ENCODE measurements at places on chromosomes 16 and 17. TPM values are rescaled to one million over a fixed set of nuclear protein-coding genes. Genes with fewer than 3 reads are reported as not detected.
A peak's percentile ranks its signal among the peaks of the same experiment; 100 is the strongest.

GRCh38 chr17:17401271-17401781 lies 75.5 kb upstream of the MED9 start:
- DNase-seq, result peak; percentile 70

The OTOP3 gene
- not detected for total RNA-seq

DNA sequence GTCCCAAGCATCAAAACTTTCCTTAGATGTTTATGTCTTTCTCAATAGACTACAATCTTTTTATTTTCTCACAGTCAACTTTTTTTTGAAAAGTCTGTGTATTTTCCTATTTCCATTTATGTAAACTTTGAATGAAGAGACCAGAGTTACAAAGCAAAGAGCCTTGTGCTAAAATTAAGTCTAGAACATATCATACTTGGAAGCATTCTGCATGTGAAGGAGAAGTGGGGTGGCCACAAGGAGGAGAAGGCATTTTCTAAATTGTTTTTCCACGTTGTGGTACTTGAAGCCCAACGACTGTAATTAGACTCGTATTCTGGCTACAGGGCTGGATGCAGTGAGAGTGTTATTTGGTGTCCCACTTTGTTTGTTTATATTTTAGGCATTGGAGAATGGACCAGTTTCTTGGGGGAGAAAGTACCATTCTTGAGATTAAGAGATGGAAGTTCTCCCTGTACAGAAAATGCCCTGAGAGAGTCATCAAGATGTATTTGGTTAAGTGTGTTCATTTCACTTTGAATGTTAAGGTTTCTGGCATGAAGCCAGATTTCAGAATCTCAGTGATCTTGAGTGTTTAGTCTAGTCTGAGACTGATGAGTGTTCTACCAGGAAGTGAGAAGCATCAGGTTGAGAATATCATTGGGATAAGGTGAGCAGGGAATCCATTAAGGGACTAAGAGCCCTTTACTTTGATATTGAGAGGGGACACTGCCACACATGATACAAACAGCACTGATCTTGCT lies 71.6 kb downstream of the MAP2K6 start:
- DNase-seq, result no peak

- DNase-seq, result no peak
Observed at GRCh38 chr17:4514206-4514605, 15.5 kb downstream of the SPNS2 start.

- no peak for DNase-seq
Observed at GRCh38 chr17:48588528-48588927, 1.5 kb downstream of the HOXB3 start.

The ARL4D gene
- total RNA-seq, result 3.7 TPM

The VTN gene
- total RNA-seq, result 0.24 TPM

The SLFN11 gene
- total RNA-seq, result 0.11 TPM

The TNRC6C gene
- total RNA-seq, result 6.9 TPM

- DNase-seq, result no peak
Observed at GRCh38 chr16:24980077-24980793, 34.9 kb downstream of the ARHGAP17 start.

GRCh38 chr16:50469744-50470321 lies 78.4 kb upstream of the NKD1 start:
- peak; percentile 11 for DNase-seq

The TBC1D3B gene
- 0.74 TPM for total RNA-seq

GRCh38 chr16:82995286-82995923 lies 368.6 kb downstream of the CDH13 start:
- DNase-seq, result no peak

The NAGS gene
- total RNA-seq, result 1.8 TPM

- no peak for DNase-seq
Observed at GRCh38 chr17:41972571-41973407, 6.2 kb downstream of the CNP start.

- DNase-seq, result no peak
Observed at GRCh38 chr17:34117811-34118210, 137.3 kb upstream of the CCL2 start.

DNA sequence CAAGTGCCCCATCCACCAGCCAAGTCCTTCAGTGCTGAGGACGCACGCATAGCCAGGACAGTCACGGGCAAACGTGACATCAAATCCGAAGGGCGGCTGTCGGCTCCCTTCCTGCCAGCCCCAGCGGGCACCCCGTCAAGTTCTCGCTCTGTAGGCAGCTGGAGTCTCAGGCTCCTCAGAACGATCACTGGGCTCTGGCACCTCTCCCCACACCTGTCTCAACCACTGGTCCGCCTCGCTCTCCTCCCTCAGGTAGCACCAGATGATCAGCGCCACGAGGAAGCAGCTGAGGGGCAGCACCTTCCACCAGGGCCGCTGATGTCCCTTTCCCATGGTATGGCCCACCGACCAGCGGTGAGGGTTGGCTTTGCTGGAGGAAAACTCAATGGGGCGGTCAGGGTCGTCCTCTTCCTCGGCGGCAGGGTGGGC lies 422 bp downstream of the UQCC4 start:
- DNase-seq, result no peak

DNA sequence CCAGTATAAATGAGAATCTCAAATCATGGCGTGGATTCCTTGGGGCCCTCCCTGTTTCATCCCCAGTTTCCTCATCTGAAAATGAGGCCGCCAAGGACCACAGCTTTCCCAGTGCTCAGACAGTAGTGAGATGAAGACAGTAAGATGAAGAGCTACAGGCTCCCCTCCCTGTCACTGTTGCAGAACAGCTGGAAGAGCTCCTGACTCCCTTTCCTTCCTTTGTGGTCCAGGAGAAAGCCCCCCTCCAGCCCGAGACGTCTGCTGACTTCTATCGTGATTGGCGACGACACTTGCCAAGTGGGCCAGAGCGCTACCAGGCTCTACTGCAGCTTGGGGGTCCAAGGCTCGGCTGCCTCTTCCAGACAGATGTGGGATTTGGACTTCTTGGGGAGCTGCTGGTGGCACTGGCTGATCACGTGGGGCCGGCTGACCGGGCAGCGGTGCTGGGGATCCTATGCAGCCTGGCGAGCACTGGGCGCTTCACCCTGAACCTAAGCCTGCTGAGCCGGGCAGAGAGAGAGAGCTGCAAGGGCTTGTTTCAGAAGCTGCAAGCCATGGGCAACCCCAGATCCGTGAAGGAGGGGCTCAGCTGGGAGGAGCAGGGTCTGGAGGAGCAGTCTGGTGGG lies 3.0 kb upstream of the EFTUD2 start:
- no peak for DNase-seq

- DNase-seq, result no peak
Observed at GRCh38 chr17:51079049-51079448, 41.6 kb downstream of the SPAG9 start.

- DNase-seq, result no peak
Observed at GRCh38 chr16:14109782-14110727, 38.9 kb downstream of the MRTFB start.

The LGALS9B gene
- total RNA-seq, result not detected

The RCVRN gene
- total RNA-seq, result not detected

GRCh38 chr17:37483311-37484039 lies 6.2 kb upstream of the DUSP14 start:
- DNase-seq, result peak; percentile 93

DNA sequence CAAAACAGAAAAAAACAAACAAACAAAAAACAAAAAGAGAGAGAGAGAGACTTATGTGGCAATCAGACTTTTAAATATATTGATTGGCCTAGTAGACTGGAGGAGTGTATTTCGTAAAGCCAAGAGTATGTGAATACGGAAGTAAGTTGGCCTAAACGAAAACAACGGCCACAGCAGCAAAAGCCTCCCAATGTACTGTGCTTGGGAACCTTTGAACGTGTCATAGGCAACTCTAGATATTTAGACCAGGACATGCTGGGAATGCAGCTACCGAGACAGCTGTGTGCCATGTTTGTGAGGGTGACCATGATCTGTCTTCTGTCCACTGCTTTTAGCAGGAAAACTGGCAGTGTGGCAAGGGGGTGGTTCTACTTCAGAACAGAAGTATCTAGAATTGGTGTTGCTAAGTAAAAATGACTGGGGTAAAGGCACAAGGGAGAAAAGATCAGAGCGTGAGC lies 7.4 kb downstream of the MAF start:
- no peak for DNase-seq

DNA sequence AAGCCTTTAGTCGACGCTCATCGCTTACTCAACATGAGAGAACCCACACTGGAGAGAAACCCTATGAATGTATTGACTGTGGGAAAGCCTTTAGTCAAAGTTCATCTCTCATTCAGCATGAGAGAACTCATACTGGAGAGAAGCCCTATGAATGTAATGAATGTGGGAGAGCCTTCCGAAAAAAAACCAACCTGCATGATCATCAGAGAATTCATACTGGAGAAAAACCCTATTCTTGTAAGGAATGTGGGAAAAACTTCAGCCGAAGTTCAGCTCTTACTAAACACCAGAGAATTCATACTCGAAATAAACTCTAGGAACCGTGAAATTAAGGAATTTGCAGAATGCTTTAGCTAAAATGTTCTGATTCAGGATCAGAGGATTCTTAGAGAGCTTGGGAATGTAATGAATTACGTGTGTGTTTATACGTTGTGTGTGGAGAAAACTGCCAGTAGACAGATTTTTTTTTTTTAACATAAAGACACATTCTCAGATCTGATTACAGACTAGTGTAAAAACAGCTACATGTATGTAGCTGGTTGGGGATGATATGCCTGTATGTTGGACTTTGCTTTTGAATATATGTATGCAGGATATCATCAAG lies 25.4 kb downstream of the ZFP90 start:
- no peak for DNase-seq

The CHD3 gene
- total RNA-seq, result 74.0 TPM

DNA sequence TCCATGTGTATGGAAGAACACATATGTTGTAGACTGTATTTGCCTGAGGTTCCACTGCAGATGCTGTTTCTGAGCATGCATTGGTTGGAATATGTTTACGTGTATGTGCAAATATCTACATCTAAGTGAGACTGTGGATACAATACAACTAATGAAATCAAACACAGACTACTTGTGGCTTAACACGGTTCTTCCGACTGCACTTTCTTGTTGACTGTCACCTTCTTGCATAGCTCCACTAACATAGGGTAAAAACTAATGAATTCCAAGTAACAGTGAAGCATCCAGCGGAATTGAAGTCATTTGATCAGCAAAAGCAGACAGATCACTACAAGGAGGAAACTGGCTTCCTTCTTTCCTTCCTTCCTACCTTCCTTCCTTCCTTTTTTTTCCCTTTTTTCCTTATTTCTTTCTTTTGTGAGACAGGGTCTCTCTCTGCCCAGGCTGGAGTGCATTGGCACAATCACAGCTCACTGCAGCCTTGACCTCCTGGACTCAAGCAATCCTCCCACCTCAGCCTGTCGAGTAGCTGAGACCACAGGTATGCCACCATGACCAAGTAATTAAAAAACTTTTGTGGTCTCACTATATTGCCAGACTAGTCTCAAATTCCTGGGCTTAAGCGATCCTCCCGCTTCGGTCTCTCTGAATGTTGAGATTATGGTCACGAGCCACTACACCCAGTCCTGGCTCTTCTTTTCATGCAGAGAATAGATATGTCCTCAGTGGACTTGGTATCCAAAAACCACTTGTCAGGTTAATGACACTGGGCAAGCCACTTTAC lies 22.0 kb upstream of the CCL1 start:
- no peak for DNase-seq

- no peak for DNase-seq
Observed at GRCh38 chr17:1354030-1354429, 46.0 kb downstream of the YWHAE start.

- peak; percentile 75 for DNase-seq
Observed at GRCh38 chr17:58121925-58122324, 26.3 kb upstream of the OR4D1 start.

The PRKCB gene
- 7.1 TPM for total RNA-seq

The CBFA2T3 gene
- not detected for total RNA-seq

DNA sequence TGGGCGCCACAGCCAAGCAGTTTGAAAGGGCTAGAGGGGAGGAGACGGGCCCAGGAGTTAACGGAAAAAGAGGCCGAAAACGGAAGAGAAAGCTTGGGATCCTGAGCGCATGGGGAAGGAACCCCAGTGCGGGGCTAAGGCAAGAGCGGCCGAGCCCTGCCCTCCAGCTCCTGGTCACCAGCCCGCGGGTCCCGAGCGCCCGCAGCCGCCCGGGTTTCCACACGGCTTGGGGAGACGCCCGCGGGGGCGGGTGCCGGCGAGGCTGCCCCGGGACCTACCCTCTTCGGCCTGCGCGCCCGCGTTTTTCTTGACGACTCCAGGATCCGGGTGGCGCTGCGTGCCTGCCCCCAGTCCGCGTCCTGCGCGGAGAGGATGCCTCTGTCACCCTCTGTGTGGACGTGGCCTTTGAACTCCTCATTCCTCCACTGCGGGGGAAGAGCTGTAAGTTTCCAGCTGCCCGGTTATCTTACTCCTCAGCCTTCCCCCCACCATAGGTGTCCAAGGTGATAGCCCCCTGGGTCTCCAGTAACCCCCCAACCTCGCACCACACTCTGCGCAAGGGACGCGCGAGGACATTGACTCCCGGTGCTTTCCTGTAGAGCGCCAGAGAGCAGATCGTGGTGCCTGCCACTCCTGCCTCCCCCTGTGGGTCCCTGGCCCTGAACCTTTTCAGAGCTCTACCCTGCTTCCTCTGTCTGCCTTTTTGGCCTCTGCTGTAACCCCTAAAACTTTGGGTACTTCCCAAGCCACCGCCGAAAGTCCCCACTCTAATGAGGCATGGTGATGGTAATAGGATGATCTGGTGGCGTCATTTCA lies 1.7 kb upstream of the CDH11 start:
- DNase-seq, result no peak

DNA sequence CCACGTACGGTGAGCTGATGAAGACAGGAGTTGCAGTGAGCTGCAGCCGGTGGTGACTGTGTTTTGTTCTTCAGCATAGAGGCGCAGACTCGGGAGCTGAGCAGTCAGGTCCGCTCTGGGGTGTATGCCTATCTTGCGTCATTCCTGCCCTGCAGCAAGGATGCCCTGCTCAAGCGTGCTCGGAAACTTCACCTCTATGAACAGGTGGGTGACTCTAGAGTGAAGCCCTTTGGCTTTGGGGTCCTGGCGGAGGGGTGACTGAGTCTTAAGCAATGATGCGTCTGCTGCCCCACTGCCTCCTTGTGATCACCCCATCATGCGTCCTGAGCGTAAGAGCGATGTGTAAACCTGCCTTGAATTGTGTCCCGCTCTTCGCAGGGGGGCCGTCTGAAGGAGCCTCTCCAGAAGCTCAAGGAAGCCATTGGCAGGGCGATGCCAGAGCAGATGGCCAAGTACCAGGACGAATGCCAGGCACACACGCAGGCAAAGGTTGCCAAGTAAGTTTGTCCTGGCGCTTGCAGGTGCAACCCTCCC lies 22.9 kb downstream of the UBN1 start:
- no peak for DNase-seq

DNA sequence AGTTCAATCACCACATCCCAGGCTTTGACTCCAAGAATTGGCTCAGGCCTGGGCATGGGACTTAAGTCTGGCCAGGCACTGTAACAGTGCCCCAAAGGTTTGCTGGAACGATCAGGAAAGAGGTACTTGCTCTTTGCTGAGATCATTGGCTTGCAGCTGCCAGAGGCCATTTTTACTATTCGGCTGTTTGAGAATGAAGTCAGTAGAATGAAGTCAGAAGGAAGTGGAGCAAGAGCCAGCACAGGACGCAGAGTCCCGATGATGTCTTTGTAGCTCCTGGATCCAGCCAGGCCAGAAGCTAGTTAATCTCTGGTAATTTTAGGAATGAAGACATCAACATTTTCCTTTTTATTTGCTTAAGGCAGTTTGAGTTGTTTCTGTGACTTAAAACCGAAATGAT lies 195.5 kb downstream of the RAB11FIP4 start:
- no peak for DNase-seq

The CLEC18A gene
- total RNA-seq, result 0.32 TPM

GRCh38 chr17:27206447-27206846 lies 87.5 kb upstream of the WSB1 start:
- DNase-seq, result peak; percentile 61

Measured in SK-MEL-5 (cell line).